ENCODE measurements at places on chromosomes 2 and 18. TPM values are rescaled to one million over a fixed set of nuclear protein-coding genes. Genes with fewer than 3 reads are reported as not detected.

DNA sequence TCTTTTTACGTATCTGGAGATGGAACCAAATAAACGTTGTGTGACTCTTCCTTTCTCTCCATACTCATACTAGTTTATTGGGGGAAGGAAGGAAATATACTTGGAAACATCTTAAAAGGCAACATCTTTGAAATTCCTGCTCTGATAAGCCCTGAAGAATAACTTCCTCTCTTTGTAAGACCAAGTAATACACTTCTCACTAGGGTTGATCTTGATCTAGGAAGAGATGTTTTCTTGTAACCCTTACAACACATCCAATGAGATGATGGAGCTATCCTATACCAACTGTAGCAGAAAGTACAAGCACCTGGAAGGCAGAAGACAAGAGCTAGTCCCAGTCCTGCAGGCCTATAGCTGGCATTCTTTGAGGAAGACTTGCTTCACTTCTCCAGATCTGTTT lies 2.0 kb downstream of the ANKRD44 start:
- H3K4me1 ChIP-seq = no peaks in the 10 kb centered on the region
- H3K36me3 ChIP-seq = no peaks in the 10 kb centered on the region
- H3K27me3 ChIP-seq = no peaks in the 10 kb centered on the region
- H3K4me3 ChIP-seq = no peak overlapping the region

DNA sequence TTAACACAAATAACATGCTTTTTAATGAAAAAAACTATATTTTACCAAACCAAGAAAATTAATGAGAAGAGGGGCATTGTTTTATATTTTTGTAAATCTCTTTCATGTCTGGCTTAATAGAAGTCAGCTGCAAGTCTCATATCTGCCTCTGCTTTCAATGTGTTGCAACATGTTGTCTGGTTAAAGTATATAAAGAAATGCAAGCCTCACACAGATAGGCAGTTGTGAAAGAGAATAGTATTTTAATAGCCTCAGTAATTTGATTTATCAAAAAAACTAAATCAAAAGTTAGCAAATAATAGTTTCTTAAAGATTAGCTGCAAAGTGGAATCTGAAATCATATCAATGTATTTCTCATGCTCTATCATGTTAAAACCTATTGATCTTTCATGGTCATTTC lies 52.9 kb upstream of the NCOA1 start:
- H3K36me3 ChIP-seq = no peaks in the 10 kb centered on the region
- peaks cover 31% of the 10 kb centered on the region for H3K4me1 ChIP-seq
- no peak overlapping the region for H3K27ac ChIP-seq
- H3K4me3 ChIP-seq = no peak overlapping the region

The CASP8 gene
- total RNA-seq = 2.9 TPM

The CXCR4 gene
- 2.0 TPM for total RNA-seq

The SLC5A7 gene
- 0.12 TPM for total RNA-seq

The WDR12 gene
- 34.0 TPM for total RNA-seq

All from heart left ventricle (tissue), 16 donors.